Stimulated activated CD4-positive, alpha-beta T cell treated with anti-CD3 and anti-CD28 coated beads, Interleukin-1b, Interleukin-23, amount 100 ng/mL, for 24 hours (primary cell): ENCODE measurements at places on chromosomes 11 and 22.

DNA sequence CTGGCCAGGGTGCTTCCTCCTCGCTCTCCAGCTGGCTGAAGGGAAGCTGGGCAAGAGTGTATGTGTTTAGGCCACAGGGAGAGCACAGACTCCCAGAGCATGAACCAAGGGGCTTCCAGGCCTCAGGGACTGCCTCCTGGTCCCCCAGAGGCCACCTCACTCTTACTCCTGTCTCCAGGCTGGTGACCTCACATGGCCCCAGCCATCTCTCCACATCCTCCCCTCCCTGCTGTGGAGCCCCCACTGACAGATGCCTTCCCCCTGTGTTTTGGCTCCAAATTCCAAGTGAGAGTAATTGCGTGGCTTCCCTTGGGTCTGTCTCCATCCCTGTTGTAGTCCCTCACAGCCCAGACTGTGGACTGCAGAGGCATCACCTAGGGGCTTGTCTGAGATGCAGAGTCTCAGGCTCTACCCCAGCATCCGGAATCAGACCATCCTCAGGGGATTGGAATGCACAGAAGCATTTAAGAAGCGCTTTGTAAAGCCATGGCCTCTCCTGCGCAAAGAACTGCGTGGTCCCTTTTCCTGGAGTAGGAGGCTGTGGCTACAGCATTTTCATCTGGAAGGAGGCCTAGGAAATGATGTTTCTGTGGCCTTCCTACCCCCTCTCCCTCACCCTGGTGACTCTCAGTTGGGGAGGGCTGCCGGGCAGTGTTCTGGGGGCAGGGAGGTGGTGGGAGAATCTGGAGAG is 91.1 kb downstream of the ATXN10 start:
- DNase-seq = no peak

DNA sequence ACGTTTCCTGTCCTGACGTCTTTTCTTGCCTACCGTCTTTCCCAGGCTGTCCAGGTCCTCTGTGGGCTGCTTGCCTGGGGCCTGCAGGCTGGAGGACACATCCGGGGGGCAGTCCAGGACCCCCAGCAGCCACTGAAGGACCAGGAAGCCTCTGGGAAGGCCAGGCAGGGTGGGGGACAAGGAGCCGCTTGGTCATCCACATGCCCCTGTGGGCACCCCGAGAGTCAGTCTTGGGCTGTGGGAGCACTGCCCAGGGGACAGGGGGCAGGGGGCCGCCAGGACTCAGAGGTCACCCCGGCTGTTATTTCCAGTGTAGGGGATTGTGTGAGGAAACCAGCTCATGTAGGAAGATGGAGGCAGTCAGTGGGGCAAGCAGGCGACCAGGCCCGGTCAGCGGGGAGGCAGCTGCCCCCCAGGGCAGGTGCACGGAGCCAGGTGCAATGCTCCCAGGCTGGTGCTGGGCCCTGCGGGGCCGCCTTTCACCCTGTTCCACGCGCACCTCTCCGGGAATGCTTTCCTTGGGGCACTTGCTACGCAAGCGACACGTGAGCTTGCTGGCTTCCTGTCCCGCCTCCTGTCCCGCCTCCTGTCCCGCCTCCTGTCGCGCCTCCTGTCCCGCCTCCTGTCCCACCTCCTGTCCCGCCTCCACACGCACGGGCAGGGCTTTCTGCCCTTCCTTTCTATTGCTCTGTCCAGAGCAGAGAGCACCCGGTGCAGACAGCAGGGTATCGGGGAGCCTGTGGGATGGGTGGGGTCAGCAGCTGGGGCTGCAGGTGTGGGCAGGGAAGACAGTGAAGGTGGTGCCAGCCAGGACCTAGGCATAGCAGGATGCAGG is 39.5 kb downstream of the MUC5B start:
- DNase-seq = peak; percentile 76

GRCh38 chr11:76662656-76663485 is 7.7 kb downstream of the LRRC32 start:
- DNase-seq = no peak

GRCh38 chr11:120471131-120471530 is 40.4 kb upstream of the GRIK4 start:
- DNase-seq = no peak

- no peak for DNase-seq
Observed at GRCh38 chr11:3104961-3105790, 48.0 kb upstream of the CARS1 start.

- no peak for DNase-seq
Observed at GRCh38 chr22:31621507-31622124, 40.4 kb downstream of the PISD start.

DNA sequence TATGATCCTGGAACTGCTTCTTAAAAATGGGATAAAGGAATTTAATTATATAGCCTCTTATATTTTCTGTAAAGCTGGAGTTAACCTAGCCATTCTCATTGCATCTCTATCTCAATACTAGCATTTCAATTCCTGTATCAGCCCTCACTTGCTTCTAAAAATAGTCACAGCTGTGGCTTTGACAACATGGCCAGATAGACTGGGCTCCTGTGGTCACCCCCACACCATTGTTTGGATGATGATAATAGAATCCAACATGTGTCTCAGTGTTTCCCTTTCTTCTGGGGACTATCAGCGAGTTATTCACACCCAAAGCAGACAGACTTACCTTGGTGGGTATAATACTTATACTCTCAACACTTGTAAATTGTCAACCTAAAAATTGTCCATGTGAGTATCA is 6.9 kb downstream of the VWA5A start:
- no peak for DNase-seq

- DNase-seq = no peak
Observed at GRCh38 chr11:23570828-23571227, 710.6 kb upstream of the CCDC179 start.

DNA sequence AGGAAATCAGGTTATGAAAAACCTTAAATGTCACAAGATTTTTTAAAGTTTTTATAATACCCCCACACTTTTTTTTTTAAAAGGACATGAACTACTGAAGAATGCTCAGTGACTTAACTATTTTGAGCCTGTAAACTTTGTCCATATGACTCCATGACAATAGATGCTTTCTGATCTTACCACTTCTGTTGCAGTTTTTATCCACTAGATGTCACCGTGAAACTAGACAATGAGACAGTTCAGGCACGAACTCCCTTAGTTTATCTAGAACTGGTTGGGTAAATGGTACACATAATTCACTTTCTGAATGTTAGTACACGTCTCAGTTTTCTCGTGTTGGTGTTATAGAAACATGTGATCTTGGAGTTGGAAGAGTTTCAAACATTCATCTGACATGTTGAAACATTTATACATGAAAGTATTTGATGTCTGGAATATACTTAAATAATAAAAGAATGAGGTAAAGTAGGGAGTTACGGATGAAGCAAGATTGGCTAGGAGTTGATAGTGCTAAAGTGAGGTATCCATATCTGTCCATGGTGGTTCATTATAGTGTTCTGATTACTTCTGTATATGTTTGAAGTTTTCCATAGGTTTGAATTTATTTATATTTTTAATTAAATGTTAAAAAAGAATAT is 8.1 kb downstream of the CCDC15 start:
- no peak for DNase-seq

GRCh38 chr11:23797624-23798419 is 699.0 kb upstream of the LUZP2 start:
- no peak for DNase-seq

DNA sequence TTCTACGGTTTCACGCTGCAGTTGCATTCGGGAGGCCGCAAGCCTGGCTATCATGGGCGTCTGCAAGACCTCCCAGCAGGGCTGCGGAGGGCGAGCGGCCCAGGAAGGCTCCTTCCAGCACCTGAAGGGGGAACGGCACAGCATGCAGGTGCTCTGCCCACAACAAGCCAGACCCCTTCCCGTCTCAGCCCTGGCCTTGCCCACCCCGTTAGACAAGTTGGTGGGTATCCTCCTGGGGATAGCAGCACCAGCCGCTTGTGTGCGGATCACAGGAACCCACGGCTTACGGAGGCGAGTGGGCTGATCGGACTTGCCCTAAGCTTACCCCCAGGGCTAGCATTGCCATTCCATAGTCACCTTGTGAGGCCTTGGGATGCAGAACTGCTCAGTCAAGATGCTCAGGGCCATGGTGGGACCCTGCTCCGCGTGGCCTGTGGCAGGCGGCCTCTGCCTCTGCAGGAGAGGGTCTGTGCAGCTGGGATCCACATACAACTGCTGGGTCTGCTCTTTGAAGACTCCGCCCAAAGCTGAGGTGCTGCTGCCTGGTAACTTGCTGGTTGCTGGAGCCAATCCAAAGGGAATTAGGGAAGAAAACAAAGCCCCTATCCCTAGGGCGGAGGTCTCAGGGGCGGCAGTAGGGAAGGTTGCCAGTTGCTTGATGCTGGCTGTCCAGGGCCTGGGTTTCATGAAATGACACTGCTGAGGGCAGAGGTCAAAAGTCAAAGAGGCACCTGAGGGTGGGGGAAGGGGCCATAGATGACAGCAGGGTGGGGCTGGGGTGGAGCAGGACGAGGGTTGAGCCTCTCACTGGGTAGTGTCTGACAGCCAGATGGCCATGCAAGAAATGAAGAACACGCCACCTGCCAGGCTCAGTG is 1.4 kb upstream of the OSBPL5 start:
- no peak for DNase-seq

DNA sequence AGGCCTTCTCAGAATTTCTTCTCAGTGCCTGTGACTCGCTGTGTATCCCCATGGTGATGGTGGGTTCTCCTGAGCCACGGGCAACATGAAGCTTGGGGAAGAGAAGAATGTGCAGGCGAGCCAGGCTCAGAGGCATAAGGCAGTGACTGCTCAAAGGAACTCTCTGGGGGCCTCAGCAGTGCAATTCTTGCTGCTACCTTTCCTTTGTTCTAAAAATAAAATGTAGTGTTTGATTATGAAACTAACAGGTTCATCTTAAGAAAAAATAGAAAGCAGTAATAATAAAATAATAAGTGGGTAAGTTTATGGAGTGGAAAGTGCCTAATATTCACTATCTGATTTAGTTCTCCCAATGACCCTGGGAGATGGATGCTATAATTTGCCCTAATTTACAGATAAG is 46.7 kb downstream of the MEI1 start:
- DNase-seq = no peak

DNA sequence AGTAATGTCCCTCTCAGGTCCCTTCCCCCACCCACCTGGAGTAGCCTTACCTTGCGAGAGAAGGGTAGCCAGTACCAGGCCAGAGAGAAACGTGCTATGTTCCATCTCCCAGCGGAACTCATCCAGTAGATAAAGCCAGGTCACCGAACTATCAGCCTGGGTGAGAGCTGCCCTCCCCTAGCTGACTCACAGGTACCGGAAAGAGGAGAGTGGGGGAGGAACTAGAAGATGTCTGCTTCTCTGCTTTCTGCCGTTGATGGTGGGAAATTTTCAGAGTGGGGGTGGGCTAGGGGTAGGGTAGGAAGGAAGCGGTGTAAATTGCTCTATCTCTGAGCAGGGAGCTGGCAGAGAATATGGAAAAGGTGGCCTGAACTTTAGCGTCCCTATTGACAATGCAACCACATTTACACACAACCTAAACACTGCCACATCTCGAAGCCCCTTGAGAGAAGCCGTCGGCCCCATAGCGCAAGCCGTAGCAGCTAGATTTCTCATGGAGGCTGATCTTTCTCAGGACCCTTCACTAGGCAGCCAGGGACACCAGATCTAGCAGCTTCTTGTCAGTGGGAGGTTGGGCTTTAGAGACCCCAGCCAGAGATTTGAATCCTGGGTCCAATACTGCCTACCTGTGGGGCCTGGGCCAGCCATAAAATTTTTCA is at the start of gene CD3D:
Gene CD3D, minus strand, starts transcription at position 203 of the 659 bp plus-strand sequence. Its CDS starts 98 bp downstream, at position 105.
- peak; percentile 56 for DNase-seq

- no peak for DNase-seq
Observed at GRCh38 chr11:904380-904779, 6.2 kb downstream of the CHID1 start.

DNA sequence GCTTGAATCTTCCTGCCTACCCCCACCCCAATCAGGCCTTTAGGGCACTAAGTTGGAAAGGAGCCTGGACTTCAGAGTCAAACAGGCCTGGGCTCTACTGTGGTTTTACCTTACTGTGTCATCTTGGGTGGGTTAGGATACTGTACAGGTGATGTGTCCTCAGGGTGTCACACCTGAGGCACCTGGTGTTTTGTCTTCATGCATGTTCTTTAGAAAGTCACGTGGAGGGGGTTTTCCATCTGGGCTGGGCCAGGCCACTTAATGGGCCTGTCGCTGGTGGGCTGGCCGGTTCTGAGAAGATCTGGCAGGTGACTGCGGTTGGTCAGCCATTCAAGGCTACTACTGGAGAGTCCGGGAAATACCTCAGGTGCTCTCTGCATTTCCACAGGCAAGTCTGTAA is 92.6 kb downstream of the SWAP70 start:
- no peak for DNase-seq

DNA sequence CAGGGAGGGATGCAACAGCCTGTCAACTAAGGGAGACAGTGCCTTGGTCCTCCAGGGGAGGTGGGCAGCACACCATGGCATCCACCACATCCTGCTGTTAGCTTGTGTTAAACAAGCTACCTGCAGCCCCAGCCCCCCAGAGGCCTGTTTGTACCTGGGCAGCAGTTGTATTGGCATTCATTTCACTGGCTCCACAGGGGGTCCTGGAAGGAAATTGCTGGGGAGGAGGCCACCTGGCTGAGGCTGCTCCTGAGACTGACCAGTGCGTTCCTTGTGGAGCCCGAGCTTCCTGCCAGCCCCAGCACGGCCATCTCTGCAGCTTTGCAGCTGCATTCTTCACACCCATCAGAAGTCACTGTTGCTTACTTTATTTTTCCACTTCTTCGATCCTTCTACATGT is 479.9 kb downstream of the INSC start:
- DNase-seq = no peak

GRCh38 chr11:110818032-110818687 is 105.9 kb upstream of the ARHGAP20 start:
- no peak for DNase-seq

DNA sequence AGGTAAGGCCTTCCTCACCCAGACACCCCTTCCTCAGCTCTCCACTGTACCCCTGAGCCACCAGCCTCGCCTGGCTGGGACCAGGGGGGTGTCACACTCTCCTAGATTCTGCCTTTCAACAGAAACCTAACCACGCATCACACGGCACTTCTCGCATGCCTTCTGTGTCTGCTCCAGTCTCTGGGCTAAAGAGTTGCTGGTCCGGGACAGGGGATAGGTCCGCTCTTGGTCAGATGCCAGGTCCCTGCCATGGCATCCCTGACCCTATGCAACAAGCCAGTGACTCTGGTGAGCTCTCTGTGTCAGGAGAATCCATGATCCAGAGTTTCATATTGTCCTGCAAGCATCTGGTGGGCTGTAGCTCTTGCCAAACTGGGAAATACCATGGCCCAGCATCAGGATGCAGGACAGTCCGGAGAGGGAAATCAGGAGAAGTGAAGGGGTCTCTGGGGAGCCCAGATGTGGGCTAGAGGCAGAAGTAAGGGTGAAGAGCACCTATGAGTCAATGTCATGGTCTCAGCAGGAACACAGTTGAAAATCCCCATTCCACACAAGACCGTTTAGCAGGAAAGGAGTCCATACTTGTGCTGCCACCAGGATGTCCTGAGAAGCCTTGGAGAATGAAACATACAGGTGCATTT is 14.1 kb downstream of the IGLL5 start:
- no peak for DNase-seq

GRCh38 chr11:122633219-122633829 is 22.2 kb upstream of the UBASH3B start:
- DNase-seq = no peak

DNA sequence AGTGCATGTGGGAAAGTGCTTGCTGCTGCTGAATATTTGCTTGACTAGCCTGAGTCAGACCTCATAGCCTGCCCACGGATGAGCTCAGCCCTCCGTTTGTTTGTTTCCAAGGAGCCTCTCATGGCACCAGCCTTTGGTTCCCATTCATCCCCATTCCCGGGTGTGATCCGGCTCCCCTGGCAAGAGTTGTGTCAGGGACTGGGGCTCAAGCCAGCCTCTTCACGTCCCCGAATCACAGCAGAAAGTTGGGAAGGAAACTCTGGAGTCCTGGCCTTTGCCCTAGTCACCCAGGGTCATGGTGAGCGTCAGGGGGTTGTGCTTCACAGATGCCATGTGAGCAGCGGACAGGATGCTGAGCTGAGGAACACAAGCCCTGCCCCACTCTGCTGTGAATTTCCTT is 13.8 kb downstream of the SEC14L3 start:
- no peak for DNase-seq
